NCI-H510A (cell line): ENCODE measurements at places on chromosomes 6 and 20.
A peak's percentile ranks its signal among the peaks of the same experiment; 100 is the strongest.

DNA sequence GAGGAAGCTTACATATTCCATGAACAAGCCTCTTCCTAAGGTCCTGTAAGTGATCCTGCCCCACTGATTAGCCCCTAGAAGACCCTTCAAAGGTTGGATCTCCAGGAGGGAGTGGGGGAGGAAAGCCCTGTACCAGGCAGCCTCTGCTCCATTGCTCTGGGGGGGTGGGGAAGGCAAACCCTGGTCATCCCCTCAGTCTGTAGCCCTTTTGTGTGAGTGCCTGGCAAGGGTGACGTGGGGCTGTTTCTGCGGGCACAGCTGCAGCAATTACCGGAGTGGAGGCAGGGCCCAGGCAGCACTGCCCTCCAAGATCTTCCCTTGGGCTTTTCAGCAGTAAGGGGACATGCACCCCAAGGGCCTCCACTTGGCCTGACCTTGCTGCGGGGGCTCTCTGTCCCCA lies at the start of gene MOG:
MOG (plus strand) TSS at position 295 of the 400 bp plus-strand sequence. CDS start 118 bp downstream, outside the sequence.
- no peak for DNase-seq

DNA sequence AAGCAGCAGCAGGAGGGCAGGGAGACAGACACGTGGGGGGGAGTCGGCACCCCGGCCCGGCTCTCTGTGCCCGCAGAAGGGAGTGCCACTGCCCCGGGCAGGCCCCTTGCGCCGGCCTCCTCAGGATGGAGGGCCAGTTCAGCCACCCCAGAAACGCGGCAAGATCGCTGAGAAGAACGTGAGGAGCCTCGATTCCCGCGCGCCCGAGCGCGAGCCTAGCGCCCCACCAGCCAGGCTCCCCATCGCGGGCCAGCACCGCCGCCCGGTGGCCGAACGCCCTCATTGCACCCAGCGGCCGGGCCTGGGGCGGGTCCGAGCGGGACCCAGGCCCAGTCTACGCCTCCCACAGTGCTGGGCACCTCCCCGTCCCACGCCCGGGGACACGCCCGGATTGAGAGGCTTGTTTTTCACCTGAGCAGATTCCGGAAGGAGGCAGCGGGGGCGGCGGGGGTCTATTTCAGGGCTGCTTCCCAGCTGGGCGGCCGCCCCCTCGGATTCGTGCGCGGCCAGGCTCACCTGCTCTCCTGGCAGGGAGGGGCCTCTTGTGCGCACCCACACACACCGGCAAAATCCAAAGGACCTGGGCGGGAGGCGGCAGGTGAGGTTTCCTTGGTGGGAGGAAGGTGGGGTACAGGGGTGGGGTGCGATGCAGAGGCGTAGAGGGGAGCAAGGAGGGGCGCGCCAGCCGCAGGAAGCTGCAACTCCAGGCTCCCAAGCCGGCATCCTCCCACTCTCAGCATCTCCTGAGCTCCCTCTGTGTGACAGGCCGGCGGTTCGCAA lies 9.0 kb upstream of the GRM4 start:
- DNase-seq, result peak; percentile 59

- no peak for DNase-seq
Measured at GRCh38 chr6:66238851-66239250, 531.8 kb upstream of the EYS start.

GRCh38 chr6:36339146-36339545 lies 2.5 kb upstream of the BNIP5 start:
- DNase-seq, result no peak

GRCh38 chr6:116500969-116501433 lies 10.4 kb upstream of the CALHM5 start:
- no peak for DNase-seq

DNA sequence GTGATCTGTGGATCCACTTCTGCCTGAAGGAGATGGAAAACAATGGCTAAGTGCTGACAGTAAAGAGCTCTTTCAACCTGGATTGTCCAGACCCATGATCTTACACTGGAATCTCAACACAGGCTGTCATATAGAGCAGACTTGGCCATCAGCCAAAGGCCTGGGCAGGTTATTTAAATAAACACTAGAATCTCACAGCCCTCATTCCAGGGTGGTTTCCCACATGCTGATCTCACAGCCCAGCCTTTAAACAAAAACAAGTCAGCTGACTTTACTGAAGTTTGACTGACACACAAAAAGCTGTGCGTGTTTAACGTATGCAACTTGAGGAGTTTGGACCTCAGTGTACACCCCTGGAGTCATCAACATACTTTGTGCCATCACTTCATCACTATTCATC lies 28.4 kb downstream of the SYNDIG1 start:
- DNase-seq, result peak; percentile 20

DNA sequence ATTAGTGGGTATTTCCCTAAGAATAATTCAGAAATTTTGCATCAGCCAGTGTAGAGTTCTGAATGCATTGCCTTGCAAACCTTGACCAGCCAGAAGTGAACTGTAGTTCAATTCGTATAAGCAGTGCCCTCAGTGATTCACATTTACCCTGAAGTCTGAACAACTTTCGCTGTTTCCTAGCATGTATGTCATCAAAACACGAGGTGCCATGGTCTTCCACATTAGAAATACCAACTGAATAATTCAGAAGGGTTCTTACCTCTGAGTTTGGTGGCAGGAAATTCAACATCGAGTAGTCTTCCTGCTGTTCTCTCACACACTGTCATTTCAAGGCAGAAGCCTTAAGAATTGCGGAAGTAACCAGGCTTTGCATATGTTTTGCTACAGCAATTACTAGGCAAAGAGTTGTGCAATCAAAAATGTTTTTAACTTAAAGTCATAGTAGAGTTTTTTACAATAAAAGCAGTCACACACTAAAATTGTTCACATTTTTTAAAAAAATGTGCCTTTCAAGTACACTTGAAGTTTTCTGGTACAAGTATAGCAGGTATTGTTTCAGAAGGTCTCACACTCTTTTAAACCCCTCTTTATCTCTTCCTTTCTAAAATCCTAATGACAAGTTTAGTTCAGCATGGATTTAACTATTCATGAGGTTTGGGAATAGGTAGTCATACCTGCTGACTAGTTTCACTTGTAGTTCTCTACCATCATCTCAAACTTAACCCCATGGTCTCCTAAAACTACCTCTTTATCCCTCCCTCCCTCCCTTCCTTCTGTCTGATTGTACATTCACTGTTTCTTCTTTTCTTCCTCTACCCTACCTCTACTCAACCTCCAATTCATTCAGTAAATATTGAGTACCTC lies 118.3 kb downstream of the STXBP5 start:
- no peak for DNase-seq

- DNase-seq, result no peak
Measured at GRCh38 chr20:30937790-30938189, 319.7 kb upstream of the DEFB115 start.

- no peak for DNase-seq
Measured at GRCh38 chr6:146445233-146445632, 98.4 kb upstream of the RAB32 start.

DNA sequence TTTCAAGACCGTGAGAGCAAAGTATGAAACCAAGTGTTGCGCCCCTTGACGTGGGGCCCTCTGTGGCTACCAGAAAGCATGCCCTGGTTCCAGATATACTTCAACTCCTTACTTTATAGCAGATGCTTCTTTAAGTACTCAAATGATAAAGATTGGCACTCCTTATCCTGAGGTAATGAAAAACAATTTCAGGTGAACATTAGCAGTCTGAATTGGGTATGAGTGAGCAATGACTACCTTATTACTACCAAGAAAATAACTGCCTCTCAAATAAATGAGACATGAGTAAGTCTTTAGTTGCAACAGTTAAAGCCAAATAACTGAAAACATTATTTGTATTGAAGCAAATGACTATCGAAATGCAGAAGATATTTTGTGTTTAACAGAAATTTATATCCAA lies 408.7 kb downstream of the MMUT start:
- DNase-seq, result no peak

GRCh38 chr6:7909323-7910276 lies 988 bp downstream of the TXNDC5 start:
- peak; percentile 19 for DNase-seq

DNA sequence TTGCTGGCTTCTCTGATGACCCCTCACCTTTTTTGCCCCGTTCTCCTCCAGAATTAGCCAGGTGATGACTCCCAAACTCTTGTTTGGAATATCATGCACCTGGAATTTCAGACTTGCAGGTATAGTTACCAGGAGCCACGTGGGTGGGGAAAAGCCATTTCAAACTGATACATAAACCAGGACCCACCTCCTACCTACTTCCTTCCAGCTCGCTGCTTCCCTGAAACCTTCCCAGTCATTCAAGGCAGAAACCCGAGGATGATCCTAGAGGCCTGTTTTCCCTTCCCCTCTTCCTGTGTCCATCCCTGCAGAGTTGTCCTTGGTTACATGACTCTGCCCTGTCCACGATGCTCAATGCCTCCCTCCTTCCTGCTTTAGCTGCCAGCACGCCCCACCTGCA lies 101.9 kb downstream of the MTHFD1L start:
- no peak for DNase-seq

DNA sequence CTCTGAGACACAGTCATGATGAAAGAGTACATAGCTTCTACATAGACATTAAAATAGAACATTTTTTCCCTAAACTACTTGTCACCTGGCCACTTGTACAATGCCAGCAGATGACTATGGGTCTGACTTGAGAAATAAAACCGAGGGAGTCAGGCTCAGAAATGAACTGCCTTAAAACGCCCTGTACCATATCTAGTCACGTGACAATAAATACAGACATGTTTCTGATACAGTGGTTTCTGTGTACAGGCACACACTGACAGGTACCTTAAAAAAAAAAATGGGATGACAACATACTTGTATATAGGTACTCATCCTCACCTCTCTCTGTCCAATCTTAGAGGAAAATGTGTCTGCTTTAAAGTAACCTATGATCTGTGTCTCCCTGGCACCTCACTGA lies 144.1 kb downstream of the SH3BGRL2 start:
- no peak for DNase-seq

DNA sequence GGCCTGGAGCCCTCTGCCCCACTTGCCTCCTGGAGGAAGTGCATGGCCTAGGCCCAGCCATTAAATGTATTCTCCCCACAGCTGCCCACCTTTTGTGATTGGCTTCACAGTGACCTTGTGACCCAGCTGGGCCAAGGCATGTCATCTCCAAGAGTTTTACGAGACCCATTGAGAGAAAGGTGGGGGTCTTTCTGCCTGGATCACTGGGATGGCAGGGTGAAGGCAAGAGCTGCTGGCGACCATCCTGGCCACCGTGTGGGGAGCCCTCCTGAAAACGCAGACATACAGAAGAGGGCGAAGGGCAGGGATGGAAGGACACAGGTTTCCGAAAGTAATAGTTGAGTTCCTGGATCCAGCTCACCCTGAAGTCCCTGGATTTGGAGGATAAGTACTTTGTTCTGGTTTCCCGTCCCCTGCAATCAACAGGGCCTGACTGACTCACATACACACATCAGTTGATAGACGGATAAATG lies 12.3 kb upstream of the SPO11 start:
- no peak for DNase-seq

GRCh38 chr6:154386848-154387717 lies 30.5 kb upstream of the IPCEF1 start:
- no peak for DNase-seq

DNA sequence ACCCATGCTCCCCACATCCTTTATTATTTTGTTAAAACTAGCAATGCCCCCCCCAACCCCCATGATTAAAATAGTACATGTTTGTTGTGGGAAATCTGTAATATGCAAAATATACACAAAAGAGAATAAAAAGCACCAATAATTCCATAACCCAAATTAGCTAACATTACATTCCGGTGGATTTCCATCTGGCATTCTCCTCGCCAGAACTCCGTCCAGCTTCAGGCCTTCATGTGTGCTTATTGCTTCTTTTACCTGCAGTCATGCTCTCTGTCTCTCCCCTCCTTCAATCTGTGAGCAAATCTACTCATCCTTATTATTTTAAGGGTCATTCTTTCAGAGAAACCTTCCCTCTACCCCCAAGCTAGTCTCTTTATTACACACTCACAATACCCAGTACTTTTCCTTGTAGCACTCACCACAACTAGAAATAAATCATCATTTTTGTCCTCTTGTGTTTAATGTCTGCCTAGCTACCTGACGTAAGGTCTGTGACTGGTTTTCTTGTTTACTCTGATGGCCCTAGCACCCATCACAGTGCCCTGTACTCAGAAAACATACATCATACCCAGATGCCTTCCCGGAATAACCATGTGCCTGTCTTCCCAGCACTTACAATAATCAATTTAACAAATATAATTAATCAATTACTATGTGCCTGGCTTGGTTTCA lies 25.6 kb upstream of the IER3 start:
- no peak for DNase-seq

DNA sequence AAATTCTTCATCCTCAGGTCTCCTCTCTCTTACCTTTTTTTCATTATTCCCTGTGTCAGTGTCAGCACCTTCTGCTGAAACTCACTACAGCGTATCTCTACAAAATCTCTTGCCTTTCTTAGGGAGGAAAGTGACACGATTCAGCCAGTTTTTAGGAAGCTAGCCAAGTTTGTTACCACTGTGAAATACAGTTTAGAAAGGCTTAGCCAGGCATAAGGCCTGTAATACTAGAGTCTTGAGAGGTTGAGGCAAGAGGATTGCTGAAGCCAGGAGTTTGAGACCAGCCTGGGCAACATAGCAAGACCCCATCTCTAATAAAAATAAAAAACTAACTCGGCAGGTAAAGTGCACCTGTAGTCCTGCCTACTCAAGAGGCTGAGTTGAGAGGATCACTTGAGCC lies 16.7 kb downstream of the TAB2 start:
- DNase-seq, result no peak

GRCh38 chr6:6969761-6970223 lies 138.0 kb upstream of the RREB1 start:
- peak; percentile 23 for DNase-seq

DNA sequence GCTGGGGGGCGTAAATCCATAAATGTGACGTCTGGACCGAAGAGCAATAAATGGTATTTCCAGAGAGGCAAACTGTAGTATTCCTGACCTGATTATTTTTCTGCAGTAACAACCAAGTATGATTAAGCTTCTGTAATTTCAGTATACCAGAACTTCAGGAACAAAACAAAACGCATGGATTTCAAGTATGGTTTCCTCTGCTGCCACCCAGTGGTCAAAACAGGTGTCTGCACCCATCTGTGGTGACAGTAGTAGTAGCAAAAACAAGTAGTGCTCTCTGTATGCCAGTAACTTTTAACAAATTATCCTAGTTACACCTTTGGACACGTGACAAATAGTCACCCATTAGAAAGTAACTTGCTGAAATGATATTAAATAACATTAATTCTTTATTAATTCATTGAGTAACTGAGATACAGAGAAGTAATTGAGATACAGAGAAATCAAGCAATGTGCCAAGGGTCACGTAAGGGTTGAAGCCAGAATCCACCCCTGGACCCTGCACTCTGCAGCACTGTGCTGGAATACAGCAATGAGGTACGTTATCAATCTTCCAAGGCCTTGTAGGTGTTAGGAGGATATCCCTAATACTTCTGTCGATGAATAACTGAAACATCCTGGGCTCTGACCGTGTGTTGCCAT lies 7.9 kb downstream of the CALHM4 start:
- no peak for DNase-seq

- no peak for DNase-seq
Measured at GRCh38 chr20:45968801-45969711, 2.9 kb downstream of the ZNF335 start.

GRCh38 chr6:24126586-24127192 lies 674 bp downstream of the NRSN1 start:
- DNase-seq, result no peak
